ENCODE measurements at places on chromosomes 7 and 10. TPM values are rescaled to one million over a fixed set of nuclear protein-coding genes. Genes with fewer than 3 reads are reported as not detected.

DNA sequence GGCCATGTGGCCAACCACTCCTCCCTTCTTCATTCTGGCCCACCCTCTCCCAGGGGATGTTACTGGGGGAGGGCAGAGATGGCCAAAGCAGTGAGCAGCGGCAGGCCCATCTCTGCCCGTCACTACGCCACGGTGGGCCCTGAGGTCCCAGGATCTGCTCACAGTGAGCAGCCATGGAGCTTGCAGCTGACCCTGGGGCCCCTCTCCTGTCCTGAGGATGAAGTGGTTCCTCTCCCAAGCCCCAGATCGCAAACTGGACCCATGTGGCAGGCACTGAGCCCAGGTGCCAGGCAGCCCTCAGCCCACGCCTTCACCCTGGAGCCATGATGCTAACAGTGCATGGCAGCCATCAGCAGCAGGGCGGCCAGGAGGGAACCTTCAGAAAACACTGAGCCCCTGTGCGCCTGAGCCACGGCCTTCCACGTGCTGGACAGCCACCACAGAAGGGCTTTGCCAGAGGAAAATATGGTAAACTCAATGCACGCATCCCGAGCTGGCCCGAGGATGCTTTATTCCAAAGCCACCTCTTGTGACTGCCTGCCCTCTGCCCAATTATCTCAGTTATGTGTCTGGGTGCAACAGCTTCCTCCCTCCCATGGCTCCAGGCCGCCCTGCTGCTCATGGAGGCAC lies 485.7 kb downstream of the PTPRN2 start:
- no peak for DNase-seq

DNA sequence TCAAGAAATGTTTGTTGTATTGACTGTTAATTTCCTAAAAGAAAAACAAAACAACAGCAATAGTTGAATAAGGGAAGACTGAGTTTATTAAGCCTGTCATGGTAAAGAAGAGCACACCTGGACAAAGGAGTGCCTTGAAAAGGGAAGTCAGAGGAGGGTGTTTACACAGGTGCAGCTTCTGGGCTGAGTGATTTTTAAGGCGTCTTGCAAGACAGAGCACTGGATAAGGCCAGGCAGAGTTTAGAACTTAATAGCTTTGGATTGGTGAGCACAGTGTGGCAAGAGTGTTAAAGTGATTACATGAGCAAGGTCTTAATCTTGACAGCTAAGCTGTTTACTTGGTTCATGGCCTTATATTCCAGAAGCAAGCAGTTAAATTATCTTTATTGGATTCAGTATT lies 423.2 kb downstream of the CNTNAP2 start:
- no peak for DNase-seq

The NEURL1 gene
- 0.71 TPM for polyA plus RNA-seq

The TMEM176A gene
- 0.66 TPM for polyA plus RNA-seq

The NPY4R gene
- not detected for polyA plus RNA-seq

DNA sequence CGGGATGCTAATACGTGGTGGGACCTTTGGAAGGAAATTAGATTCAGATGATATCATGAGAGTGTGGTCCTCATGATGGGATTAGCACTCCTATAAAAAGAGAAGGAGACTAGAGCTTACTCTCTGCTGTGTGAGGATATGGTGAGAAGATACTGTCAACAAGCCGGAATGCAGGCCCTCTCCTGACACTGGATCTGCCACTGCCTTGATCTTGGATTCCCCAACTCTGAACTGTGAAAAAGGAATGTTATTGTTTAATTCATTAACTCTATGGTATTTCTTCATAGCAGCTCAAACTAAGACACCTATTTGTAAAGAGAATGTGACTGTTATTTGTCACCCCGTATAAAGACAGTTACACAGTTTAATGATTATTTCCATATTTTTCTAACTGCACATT lies 1227.5 kb upstream of the C7orf33 start:
- DNase-seq = no peak

The SPDYE1 gene
- polyA plus RNA-seq = 1.6 TPM

GRCh38 chr10:101708870-101709269 lies 13.9 kb upstream of the FBXW4 start:
- no peak for DNase-seq

DNA sequence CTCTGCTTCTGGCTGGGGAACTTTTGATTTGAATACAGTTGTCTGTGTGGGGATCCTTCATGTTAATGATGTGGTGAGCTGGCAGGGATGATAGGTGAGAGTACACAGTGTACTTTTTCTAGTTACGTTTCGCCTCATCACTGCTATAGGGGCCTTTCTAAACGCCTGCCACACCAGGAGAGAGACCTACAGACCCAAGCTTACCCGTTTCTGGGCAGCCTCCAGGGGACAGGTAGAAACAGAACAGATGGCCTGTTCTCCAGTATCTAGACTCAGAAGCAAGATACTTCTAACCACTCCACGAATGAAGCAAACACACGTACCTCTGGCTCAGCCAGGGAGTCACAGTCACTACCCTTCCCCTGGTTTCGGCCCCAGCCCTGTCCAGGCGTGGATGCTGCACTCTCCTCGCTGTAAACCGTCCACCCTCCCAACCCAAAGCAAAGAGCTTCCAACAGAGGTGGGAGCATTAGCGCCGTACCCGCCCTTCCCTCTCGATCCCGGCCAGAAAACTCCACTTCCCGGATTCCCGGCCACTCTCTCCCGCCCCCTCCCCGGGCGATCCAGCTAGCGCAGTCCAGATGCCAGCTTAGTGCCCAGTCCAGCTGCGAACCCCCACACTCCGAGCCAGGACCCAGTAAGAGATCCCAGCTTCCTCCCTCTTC lies 1.2 kb downstream of the CCDC6 start:
- peak; percentile 80 for DNase-seq

The OLAH gene
- polyA plus RNA-seq = 0.12 TPM

GRCh38 chr10:69816521-69816920 lies 14.8 kb downstream of the COL13A1 start:
- no peak for DNase-seq

DNA sequence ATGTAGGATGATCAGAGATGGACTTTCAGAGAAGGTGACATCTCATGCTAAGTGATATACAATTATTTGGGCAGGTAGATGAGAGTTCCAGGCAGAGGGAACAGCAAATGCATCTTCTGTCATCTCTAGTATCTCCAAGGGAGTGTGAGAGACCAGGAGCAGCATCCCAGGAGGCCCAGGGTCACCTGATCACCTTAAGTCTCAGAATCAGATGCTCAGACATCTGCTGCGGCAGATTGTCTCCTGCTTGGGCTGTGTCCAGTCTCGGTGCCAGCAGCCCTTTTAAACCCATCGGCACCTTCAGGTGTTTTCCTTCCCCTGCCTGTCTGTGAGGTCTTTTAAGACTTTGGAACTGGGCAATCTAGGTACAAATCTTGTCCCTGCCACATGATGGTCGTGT lies 690.6 kb downstream of the LRMDA start:
- no peak for DNase-seq

DNA sequence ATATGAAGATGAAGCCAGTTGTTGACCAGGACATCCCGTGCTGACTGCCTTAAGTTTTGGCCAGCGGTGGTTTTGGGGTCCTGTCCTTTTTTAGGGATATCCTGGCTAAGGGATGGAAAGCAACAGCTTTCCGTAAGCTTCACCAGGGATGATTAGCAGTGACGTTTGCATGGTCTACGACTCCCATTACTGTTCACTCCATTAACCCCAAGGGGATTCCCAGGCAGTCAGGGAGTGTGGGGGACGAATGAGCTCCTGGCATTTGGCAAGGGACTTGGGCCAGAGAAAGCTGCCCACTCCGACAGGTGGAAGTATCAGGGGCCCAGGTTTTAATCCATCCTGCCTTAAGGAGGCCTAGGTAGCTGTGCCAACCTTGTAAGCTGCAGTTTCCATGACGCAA lies 66.8 kb downstream of the ITGB1 start:
- DNase-seq = no peak

The GRIFIN gene
- not detected for polyA plus RNA-seq

DNA sequence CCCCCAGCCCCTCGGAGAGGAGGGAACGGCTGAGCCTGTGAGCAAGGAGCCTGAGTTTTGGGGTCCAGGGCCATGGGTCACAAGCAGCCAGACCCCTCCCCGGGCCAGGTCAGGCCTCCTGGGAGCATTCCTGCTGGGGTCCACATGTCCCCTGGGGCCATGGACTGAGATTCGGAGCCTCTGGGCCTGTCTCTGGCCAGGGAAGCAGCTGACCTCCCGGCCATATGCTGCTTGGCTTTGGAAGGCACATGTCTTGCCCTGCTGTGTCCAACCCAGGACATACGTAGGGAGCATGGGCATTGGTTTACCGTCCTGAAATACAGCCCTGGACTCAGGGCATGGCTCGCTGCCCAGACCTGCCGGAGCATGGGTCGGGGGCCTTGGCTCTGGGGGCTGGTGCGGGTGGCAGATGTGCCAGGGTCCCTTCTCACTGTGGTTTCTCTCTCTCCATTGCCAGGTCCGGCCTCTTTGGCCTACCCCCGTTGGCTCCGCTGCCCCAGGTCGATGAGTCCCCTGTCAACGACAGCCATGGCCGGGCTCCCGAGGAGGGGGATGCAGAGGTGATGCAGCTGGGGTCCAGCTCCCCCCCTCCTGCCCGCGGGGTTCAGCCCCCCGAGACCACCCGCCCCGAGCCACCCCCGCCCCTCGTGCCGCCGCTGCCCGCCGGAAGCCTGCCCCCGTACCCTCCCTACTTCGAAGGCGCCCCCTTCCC lies 7.3 kb downstream of the PWWP2B start:
- DNase-seq = no peak
